ENCODE measurements at places on chromosomes 11 and 22.

GRCh38 chr22:27801202-27801615, 347 bp downstream of the MN1 start:
- peak; percentile 72 for DNase-seq

DNA sequence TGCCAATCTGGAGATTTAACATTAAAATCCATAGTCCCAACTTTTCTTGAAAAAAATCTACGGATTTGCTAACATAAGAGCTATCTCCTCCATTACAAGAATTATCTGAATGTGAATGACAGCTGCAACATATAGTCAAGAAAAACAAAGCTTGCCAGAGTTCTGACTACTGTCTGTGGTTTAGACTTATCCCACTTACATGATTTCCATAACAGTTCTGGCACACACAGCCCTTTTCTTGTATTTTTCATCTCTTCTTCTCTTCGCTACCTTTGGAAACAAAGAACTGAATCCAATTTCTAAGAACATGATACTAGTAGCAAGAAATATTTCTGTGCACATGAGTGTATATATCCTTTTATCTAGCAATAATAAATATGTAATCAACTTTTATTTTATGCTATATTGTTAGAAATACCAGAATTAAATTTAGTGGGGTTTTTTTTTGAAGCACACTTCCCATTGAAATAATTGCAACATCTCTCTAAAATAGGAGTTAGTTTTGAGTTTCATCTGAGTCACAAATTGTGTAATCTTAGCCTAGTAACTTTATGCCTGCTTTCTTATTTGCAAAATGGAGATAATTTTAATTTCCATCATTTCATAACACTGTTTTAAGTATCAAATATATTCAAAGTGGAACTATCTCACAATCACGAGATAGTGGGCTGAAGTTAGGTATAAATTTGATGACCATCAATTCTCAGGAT, 1217.6 kb downstream of the JRKL start:
- DNase-seq, result no peak

DNA sequence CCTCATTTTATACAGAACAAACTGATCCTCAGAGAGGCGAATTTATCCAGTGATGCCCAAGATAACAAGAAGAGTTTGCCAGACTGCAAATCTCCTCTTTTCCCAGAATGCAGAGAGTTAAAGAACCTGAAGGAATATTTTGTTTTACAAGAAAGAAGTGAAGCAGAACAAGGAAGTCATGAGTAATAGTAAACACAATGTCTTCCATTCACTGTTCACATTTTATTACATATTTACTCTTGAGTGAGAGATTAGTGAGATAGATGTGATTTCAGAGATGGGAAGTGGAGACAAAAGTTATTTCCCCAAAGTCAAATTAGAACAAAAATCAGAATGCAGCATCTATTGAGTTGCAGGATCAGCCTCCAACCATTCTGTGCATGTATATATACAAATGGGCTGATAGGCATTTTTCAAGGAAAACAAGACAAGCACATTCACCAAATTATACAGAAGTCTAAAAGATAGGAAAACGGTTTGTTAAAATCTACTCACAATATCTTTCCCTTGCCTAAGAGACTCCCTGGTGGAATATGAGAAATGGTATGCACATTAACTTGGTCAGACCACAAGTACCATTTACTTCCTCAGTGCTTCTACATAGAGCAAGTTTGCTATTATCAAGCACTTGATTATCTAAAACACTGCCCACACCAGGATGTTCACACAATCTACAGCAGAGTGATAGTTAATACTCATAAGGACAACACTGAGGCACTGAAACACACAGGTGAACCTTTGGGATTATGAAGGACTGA, 12.0 kb downstream of the GUCY1A2 start:
- no peak for DNase-seq

DNA sequence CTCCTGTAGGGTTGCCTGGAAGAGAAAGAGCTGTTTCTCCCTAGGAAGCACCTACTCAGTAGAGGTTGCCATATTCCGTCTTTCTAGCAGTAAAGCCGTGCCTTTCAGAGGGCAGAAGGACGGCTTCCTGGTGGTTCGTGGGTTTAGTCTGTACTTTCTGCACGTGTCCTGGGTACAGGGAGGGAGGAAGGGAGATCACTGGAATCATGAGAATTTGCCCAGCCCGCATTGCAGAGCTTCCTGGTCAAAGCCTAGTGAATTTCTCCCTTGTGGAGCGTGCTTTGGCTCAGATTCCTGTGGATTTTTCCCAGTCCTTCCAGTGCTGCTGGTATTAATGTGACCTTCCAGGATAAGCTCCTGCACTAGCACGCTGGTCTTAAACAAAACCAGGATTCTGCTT, 44.9 kb downstream of the GRAMD1B start:
- DNase-seq, result no peak

DNA sequence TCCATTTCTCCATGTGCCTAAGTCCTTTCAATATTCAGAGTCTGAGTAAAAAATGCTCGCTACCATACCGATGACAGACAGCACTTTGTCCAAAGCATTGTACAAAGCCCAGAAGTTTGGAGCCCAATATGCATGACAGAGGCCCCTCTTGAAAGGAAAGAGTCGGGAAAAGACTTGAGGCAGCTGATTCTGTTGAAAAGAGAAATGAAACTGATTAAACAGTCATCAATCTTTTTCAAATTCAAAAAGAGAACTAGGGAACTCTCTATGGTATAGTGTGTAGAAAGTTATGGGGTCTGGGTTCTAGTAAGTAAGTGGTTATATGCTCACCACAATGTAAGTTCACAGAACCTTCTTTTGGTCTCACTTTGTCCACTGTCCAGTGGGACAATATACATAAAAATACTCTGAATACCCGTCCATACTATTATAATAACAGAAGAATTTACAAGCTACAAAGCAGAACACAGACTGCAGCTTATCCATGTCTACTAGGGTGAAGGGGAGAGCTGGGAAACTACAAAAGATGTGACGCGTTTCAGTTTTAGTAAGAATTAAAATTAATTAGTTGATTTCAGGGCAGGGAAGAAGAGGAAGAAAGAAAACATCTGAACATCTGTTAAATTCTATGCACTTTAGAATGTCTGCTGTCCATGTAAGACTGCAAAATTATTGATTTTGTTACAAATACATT, 26.7 kb downstream of the ALG8 start:
- DNase-seq, result no peak

DNA sequence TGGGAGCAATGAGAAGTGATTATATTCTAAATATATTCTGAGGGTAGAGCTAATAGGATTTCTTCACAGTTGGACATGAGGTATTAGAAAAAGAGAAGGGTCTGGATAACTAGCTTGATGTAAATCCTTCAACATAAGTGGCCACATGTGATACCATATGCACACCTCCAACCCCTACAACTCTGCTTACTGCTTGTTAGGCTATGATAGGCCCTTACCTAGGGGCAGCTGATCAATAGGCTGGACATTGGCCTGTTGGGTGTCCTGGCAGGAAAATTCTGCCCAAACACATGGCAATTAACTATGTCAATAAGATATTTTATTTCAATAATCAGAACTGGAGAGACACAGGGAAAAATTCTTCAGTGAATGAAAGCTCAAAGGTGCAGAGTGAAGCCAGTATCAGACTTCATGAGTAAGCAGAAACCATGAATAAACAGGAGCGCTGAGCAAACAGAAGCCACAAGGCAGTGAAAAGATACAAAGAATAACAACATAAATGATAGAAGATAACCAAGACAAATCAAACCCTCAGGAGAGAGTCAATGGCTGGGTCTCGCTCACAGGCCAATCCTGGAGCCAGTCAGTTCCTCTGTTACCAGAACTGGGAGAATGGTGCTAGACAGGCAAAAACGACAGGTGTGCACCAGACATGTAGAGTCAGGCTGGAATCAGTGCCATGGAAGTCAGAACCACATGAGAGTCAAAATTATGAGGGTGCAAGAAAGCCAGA, 46.3 kb upstream of the PSMA1 start:
- no peak for DNase-seq

DNA sequence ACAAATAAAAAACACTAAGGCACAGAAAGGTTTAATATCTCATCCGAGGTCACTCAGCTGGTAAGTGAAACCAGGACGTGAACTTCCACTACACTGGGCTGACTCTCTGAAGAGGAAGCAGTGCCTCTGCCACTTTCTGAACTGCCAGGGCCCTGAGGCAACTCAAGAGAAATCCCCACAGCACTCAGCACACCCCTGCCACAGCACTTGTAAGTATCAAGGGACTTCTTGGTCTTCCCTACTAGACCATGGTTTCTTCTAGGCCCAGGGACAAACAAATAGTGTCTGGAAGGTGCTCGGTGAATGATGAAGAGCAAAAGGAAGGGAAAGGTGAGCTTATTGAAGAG, 49.7 kb downstream of the RPL27A start:
- no peak for DNase-seq

- no peak for DNase-seq
Observed at GRCh38 chr11:69922015-69922595, 102.9 kb upstream of the FGF3 start.

DNA sequence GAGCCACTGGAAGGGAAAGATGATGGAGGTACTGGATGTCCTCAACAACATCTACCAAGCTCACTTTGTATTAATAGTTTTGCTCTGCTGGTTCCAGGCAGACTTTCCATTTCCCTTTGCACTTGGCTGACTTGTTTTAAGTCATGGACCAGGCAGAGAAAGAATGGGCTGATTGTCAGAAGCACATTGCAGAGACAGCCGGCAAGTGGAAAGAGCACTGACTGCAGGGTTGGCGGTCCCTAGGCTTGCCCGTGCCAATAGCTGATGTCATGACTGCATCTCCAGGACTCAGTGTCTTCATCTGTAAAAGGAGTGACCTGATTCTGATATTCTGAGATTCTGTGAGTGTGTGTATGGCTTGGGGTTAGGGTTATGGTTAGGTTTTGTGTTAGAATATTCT, 20.9 kb upstream of the NNMT start:
- DNase-seq, result no peak

DNA sequence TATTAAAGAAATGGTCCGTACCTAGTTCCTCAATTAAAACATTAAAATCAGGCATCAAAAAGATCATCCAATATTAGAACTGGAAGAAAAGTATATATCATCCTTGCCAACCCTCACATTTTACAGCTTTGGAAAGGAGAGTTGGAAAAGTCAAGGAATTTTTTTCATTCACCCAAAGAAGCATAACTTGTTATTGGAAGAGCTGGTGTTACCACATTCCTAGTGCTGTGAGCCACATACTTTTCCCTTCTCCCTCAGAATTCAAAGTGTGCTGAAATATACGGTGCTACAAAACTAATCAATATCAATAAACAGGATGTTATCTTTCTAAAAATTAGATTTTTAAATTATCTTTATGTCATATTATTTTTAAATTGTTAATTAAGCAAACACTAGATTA, 202.1 kb upstream of the FAT3 start:
- no peak for DNase-seq

DNA sequence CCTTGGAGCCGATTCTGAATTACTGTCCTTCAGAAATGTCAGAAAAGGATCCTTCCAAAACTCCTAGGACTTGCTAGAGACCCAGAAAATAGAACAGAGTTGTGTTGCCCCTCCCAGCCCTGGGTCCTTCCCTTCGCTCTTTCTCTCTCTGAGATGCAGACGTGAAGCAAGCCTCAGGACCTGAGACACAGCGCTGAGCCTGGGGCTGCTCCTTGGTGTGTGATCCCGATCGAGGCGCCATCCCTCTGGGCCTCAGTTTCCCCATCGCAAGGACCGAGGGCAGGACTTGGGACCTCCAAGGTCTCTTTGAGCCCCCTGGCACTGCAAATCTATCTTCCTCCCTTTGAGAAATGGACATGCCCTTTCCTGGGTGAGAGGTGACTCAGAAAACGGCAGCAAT, 533.5 kb downstream of the TBC1D22A start:
- DNase-seq, result no peak

DNA sequence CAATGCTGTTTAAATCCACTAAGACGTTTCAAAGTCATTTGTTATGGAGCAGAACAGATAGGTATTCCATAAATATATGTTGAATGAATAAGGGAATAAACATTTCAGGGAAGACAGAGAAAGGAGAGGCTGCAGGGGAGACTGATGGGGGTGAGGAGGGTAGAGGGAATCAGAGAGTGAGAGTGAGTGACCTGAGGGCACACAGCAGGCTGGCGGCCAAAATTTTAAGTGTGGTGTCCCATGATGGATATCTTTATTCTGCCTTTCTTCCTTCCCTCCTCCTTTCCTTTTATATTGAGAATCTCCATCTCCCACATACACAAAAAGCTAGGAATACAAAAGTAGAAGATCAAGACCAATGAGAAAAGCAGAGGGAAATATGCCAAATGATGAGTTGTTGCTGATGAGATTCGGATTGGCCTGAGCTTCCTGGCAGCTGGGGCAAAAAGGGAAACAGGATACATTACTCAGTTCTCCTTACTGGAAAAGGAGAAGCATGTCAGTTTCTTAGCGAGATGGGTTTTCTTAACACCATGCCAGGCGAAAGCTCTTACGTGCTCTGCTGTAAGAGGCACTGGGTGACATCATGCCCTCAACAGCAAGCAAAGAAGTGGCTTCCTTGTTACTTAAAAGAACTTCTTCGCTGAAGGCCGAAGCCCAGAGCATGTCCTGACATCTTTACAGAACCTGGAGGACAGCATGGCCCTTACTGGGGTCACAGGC, 11.2 kb upstream of the CYTH4 start:
- no peak for DNase-seq

DNA sequence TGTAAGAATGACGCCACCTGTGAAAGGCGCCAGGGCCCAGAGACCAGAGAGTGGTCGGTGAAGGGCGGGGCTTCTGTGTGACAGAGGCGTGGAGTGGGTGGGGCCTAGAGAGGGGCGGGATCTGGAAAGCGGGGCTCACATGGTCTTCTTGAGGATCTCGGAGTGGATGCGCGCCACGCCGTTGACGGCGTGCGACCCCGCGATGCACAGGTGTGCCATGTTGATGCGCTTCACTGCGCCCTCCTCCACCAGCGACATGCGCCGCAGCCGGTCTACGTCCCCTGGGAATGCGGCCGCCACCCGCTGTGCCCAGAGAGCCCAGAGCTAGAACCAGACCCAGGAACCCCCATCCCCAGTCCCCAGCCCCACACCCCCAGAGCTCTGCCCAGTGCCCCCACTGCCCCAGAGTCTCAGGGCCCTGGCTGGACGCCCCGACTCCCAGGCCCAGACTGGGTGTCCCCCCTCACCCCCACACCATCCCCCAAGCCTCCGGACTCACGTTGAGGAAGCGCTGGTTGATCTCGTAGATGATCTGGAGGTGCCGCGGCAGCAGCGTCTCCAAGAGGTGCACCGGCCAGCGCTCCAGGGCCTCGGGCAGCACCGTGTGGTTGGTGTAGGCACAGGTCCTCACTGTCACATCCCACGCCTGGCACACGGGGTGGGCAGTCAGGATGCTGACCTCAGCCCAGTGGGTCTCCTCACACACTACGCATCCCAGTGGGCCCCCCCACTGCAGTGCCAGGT, 6.2 kb downstream of the PYGM start:
- DNase-seq, result no peak

- DNase-seq, result peak; percentile 38
Observed at GRCh38 chr11:83156996-83157593, at the start of gene PCF11. Gene PCF11, plus strand, starts transcription at chr11:83157131. Its CDS starts 309 bp downstream, at chr11:83157440.

Measured in HEK293T (cell line).